ENCODE measurements at places on chromosomes 3 and 15. TPM values are rescaled to one million over a fixed set of nuclear protein-coding genes. Genes with fewer than 3 reads are reported as not detected.

The RAD54L2 gene
- total RNA-seq, result 18.6 TPM

The GABRB3 gene
- 0.82 TPM for total RNA-seq

The CCNB2 gene
- total RNA-seq, result 1.9 TPM

The PCOLCE2 gene
- total RNA-seq, result 7.7 TPM

- H3K27me3 ChIP-seq, result no peaks in the 10 kb centered on the region
- H3K27ac ChIP-seq, result no peak overlapping the region
- H3K36me3 ChIP-seq, result peaks cover 4% of the 10 kb centered on the region
- peaks cover 8% of the 10 kb centered on the region for H3K4me1 ChIP-seq
- no peak overlapping the region for H3K4me3 ChIP-seq
Measured at GRCh38 chr3:119364401-119364800, 70.2 kb downstream of the ARHGAP31 start.

DNA sequence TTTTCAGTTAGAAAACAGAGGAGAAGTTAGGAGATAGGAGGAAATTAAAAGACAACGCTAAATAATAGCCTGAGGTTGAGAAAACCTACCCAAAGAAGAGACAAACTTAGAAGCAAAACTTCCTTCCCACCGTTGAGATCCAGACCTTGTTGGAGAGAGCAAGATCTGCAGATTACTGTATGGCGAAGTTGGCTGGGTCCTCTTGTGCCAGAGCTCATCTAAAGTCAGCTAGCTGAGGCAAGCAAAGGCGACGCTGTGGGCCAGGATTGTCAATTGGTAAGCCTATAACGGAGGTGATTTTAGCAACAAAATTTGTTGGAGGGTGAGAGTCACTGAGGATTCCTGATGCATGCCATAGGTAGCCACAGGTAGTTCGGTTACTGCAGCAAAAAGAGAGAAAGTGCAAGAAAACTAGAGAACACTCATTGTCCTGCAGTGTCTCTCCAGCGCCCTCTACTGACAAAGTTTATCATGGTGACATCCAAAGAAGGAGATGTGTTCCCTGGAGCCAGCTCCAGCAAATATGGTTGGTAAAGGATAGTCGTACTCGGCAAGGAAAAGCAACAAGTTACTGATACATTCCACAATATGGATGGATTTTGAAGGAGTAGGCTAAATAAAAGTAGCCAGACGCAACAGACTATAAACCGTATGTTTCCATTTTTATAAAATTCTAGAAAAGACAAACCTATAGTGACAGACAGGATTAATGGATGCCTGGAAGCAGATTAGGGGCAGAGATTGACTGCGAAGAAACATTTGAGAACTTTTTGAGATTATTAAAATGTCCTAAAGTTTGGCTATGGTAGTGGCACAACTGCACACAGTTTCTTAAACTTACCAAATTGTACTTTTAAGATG lies 9.8 kb upstream of the OR5K4 start:
- no peaks in the 10 kb centered on the region for H3K27me3 ChIP-seq
- DNase-seq, result no peak
- no peaks in the 10 kb centered on the region for H3K36me3 ChIP-seq

DNA sequence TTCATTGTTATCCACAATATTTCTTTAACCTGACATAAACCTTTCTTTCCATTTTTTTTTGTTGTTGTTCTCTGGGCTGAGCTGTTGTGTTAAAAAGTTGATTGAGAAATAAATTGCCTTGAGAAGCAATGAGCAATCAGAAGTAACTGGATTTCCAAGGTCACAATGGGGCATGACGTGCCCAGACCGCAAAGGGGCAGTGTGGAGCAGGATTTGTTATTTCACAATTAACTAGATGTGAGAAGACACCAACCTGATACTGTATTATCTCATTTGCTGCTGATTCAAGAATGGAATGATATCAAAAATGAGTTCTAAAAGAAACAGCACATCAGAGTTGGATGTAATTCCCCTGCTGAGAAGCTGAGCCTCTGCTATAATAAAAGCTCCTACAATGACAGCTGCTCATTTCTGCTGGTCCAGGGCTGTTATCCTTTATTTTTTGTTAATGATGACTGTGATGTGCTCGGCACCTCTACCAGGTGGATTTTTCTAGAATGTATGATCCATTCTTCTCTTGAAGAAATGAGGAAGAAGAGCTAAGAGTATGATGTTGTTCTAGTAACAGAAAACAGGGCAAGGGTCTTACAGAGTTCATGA lies 28.1 kb downstream of the CPNE4 start:
- no peaks in the 10 kb centered on the region for H3K4me1 ChIP-seq
- DNase-seq, result no peak
- H3K27me3 ChIP-seq, result no peaks in the 10 kb centered on the region

GRCh38 chr3:48422272-48422671 lies 7.6 kb downstream of the PLXNB1 start:
- peaks cover 4% of the 10 kb centered on the region for H3K4me1 ChIP-seq
- H3K27ac ChIP-seq, result peak overlapping the region; percentile 92
- no peaks in the 10 kb centered on the region for H3K27me3 ChIP-seq
- DNase-seq, result no peak
- H3K36me3 ChIP-seq, result peaks cover 34% of the 10 kb centered on the region

All from sigmoid colon (tissue), 7 donors.